ENCODE measurements at places on chromosomes 11 and 22.

DNA sequence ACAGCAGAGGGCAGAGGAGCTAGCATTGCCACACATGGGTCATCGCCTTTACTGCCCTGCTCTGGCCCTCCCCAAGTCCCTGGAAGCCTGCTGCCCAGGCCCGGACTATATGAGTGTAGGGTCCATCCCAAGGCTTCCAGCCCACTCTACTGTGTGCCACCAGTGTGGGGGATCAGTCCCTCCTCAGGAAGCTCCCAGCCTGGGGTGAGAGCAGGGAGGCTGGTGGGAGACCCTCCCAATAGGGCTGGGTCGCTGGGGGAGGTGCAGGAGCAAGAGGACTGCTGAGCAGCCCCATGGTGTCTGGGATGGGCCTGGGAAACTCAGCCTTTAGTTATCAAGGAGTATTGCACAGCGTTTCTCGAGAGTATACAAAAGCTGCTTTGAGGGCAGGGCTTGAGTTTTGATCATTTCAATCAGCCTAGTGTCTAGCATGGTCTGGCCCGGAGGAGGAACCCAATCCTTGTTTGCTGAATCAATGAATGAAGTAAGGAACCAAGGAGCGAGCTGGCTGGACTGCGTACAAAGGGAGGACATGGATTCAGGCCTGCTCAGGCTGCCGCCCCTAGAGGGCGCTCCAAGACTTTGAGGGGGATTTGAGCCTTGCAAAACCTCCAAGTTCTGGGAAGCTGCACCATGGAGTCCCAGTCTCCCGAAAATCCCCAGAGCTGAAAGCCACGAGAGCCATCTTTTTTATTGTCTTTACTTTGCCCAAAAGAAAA is 89.0 kb upstream of the PARVA start:
- DNase-seq: peak; percentile 55

DNA sequence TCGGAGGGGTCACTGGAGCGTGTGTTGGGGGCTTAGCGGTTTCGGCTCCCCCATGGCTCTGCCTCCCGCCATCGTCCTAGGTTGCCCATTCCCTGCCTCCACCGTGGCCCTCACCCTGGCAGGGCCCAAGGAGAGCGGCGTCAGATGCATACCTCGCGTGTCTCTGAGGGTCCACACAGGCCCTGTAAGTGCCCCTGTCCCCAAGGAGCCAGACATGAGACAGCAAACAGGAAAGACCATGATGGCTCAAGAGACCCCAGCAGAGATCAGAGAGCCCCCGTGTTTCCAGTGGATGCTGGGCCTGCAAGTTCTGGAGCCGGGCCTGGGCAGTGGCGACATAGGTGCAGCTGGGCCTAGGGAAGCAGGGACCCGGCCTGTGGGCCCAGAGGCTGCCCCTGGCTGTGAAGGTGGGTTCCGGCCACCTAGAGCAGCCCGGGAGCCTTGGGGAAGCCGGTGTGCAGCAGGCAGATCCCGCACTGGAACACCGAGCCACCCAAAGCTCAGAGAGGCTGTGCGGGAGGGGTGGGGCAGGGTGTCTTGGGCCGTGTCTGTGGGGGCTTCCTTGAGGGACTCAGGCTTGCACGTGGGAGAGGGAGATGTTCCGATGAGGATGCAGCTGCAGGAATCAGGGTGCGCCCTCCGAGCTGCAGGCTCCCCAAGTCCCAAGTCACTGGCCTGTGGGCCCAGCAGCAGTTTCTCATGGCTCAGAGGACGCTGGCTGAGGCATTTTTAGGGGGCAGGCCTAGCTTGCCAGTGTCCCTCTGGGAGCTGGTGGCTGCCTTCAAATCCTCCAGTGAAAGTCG is 126.4 kb downstream of the KCNQ1OT1 start:
- no peak for DNase-seq

DNA sequence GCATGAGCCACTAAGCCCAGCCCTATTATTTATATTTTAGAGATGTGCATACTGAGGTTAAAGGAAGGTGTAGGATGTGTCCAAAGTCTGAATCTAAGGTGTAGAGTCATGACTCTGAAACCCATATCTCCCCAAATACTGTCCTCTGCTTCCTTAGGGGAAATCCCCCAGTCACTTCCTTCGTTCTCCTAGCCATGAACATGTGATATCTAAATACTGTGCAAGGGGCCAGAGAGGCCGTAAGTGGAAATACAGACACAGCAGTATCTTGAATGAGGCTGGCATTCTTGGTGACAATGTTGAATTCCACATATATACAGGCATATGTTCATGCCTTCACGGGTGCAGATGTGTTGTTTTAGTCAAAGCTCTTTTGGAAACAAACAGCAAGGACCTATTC is 21.3 kb upstream of the PATZ1 start:
- no peak for DNase-seq

- no peak for DNase-seq
Observed at GRCh38 chr11:1224111-1224490, 1.2 kb downstream of the MUC5B start.

GRCh38 chr11:33545931-33546330 is 154.7 kb downstream of the C11orf91 start:
- no peak for DNase-seq
